ENCODE measurements at places on chromosomes 12 and 14.

- DNase-seq, result no peak
Observed at GRCh38 chr12:95796225-95796981, 5.8 kb upstream of the NTN4 start.

GRCh38 chr12:42125388-42125767 is 19.3 kb downstream of the GXYLT1 start:
- DNase-seq, result no peak

DNA sequence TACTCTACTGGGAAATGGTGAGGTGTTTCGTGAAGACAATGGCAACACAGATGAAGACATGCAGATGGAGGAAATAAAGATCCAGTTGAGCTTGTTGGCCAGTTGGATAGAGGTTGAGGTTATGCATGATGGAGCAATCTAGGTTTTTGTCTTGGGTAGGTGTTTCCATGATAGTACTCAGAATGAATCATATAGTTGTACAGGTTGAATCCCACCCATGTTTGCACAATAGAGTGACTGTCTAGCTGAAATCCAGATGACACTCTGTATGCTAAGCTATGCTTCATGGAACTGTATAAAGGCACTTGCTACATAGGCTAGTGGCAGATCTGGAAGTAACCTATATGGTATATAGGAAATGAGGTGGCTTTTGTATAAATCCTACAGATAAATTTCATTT is 264.9 kb downstream of the NAV3 start:
- DNase-seq, result no peak

GRCh38 chr14:58782011-58782410 is 144.2 kb downstream of the DACT1 start:
- no peak for DNase-seq

DNA sequence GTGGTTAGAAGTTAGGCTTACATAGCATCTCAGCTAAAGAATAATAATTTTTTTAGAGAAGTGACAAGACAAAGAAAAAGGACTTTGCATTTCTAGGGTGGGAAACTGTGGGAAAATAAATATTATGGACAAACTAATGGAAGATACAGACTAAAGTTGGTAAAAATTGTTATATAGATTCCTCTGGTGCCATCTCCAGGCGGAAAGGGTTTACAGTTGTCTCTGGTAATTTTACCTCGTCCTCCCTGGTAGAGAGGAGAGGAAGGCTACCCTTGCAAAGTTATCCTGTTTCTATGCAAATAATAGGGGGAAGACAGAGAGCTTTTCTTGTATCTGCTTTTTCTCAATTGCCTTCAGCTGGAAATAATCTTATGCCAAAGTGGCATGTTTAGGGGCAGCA is 5.2 kb downstream of the OR11G2 start:
- no peak for DNase-seq

DNA sequence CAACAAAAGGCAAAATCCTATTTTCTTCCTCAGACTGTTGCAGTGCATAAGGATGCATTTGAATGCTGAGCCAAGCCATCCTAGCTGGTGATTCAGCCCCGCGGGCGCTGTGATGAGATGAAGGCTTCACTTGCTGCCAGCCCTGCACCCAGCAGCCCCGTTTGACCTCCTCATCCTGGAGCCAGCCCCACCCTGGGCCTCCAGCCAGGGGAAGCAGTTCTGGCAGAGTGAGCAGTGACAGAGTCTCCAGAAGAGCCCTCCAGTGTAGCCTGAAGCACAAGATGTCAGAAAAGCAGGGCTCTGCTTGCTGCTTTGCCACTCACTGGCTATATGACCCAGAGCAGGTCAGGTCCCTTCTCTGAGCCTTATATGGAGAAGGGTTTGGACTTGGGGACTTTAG is 96.2 kb upstream of the HSPB8 start:
- no peak for DNase-seq

GRCh38 chr12:80498059-80498728 is 54.2 kb downstream of the PTPRQ start:
- no peak for DNase-seq

GRCh38 chr12:41205070-41205709 is 17.1 kb downstream of the PDZRN4 start:
- no peak for DNase-seq

DNA sequence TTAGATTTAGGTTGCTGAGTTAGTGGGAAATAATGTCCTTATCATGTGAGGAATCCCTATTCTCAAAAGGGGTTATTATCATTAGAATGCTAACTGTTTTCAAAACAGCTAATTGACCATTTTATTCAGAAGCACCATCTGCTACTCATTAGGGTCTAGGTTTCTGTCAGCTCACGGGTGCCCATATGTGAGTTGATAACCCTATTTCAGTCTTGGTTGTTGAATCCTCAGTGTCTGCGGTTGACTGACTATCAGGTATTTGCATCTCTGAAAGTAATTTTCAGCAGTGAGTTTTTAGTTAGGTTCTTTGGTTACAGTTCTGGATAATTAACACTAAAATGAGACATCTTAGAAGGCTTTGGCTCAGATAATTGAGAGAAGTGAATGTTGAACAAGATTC is 1404.0 kb downstream of the AACS start:
- DNase-seq, result no peak

DNA sequence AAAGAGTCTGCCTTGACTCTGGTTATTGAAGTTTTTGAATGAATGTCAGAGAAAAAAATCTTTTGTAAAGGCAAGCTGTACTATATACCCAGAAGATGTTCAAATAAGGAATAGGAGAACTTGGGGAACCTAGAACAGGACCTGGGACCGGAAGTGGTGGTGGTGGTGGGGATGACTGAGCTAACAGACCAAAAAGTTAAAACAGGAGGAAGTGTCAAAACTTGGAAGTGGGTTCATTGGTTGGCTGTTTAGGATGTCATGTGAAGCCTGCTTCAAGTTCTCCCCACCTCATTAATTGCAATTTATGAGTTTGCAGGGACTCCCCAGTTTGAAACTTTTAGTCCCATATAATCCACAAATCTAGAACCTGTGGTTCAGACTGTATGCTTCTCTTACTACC is 26.2 kb downstream of the PLXNC1 start:
- DNase-seq, result no peak

- DNase-seq, result no peak
Observed at GRCh38 chr12:42124764-42125387, 19.8 kb downstream of the GXYLT1 start.

DNA sequence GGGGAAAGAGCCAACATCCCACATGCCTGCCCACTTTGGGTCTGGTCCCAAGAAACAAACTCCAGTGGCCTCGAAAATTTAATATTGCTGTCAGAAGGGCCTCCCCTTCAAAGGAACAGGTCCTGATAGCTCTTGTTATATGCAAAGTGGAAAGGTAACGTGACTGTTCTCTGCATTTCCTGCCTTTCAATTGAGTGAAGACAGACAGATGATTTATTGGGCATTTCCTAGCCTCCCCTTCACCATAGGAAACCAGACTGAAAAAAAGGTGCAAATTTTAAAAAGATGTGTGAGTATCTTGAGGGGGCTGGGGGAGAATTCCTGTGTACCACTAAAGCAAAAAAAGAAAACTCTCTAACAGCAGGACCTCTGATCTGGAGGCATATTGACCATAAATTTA is 235.2 kb downstream of the ZFP36L1 start:
- no peak for DNase-seq

DNA sequence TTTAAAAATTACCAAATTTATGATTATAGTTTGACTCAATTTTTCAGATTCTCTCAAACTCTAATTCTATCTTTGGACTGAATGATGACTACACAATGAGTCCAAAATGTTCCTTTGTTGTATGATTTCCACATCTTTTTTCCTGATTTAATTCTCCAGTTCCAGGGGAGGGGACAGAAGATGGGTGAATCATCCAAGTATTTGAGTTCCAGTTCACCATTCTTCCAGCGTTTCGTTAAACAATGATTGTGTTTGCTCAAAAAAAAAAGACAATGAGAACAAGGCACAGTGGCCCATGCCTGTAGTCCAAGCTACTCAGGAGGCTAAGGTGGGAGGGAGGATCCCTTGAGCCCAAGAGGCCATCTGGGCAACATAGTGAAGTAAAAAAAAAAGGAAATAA is 23.8 kb downstream of the BAZ1A start:
- DNase-seq, result no peak

GRCh38 chr14:66443785-66444184 is 42.4 kb upstream of the CCDC196 start:
- DNase-seq, result no peak

DNA sequence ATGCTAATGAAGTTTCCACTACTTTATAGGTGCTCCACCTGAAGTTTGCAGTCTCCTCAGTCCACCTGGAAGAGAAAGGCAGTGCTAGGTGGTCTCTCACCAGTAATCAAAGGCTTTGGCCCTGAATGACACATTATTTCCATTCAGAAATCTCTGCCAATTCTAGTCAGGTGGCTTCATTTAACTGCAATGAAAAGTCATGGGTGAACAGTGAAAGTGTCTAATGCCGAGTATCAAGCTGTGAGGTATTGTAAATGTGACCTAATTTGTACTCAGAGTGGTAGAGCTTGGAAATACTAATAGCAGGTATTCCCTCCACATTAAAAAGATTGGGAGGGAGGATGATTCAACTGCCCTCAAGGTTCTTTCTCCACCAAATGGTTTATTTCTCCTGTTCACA is 220.9 kb upstream of the LRFN5 start:
- DNase-seq, result no peak

DNA sequence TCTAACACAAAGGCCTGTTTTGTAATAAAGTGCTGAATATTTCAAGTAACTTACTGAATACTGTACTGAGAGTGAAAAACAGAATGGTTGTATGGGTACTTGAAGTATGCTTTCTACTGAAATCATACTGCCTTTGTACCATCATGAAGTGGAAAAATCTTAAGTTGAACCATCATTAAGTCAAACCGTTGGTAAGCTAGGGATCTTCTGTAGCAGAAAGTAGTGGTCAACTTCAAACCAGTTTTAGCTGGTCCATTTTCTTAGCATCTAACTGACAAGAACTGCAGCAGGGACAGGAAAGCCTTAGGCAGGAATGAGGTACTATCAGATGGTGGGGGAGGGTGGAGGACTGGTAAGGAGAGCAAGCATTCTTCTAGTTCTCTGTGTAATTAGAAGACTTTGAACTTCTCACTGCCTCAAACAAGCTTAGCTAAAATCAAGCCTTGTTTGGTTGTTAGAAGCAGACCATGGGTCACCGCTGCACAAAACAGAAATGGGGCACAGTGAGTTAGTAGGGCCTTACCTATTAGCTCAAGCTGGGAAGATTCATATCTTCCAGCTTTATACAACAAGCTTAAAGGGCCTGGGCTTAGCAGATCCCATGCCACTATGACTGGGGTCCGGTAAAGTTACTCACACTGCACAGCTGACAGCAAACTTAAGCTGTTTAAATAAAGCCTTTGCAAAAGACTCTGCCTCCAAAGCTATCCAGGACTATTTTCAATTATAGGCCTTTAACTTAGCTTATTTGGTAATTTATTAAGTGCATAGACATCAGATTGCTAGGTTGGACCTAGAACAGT is 73.8 kb downstream of the ACADS start:
- DNase-seq, result no peak

GRCh38 chr12:80643961-80644360 is 63.5 kb upstream of the MYF6 start:
- no peak for DNase-seq

- DNase-seq, result no peak
Observed at GRCh38 chr12:49253033-49253623, 11.8 kb upstream of the TUBA1C start.

GRCh38 chr12:68761901-68762630 is 16.1 kb downstream of the SLC35E3 start:
- no peak for DNase-seq

- no peak for DNase-seq
Observed at GRCh38 chr14:44403193-44403592, 103.9 kb downstream of the FSCB start.

DNA sequence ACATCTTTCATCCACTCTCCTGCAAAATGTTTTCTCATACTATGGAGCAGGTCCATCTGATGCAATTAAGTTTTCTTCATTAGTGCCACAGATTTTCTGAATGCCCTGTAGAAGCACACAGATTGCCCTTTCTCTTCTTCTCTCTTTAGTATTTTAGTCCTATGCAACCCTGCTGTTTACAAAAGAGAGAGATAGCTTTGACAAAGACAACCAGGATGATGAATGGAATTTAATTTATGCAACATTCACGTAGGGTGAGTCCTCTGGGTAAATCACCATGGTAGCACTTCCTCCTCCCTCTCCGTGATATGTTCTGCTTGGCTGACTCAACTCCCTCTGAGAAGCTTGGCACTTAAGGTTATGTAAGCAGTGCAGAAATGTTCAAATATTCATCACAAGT is 400.9 kb upstream of the PDE3A start:
- no peak for DNase-seq

GRCh38 chr12:103840876-103841689 is at the start of gene NT5DC3:
Gene NT5DC3, minus strand, starts transcription at chr12:103841234. Its CDS starts 78 bp downstream, at chr12:103841156.
- peak; percentile 76 for DNase-seq

GRCh38 chr12:93376436-93377251 is 1.1 kb upstream of the NUDT4 start:
- DNase-seq, result no peak

DNA sequence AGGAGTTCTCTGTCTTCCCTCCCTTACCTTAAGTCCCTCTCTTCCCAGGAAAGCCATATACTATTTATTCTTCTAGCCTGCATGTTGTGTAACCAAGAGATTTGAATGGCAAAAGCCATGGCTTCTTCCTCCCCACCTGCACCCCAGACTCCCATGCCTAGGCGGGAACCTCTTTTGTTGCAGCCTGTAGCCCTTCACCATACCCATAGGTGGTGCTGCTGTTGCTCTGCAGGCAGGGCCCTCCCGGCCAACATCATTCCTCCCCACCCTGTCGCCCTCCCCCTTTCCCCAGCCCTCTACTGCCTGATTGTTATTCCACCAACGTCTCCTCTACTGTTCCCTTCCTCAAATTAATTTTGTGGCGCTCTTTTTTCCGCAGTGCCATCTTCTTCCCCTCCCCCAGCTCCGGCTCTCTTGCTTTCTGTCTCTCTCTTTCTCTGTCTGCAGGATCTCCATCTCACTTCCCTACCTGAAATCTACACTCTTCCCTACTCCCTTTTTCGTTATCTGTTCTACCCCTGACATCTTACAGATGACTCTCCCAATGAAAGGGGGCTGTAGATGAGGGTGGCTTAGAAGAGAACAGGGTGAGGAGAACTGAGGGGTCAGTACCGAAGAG is 13.8 kb downstream of the NGDN start:
- no peak for DNase-seq

DNA sequence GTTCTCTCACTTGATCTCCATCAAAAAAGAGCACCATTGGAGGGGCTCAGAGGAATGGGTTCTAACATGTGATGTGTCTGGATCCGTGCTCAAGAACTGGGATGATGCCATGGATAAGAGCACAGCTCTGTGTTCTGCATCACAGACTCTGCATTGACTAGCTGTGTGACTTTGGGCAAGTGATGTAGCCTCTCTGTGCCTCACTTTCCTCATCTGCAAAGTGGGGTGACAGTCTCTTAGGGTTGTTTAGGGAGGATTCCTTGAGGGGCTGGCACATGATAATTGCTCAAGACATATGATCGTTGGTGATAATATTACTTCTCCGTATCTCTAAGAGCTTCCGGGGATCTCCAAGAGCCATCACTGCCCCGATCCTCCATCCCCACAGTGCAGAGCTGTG is 202.3 kb downstream of the CHST11 start:
- no peak for DNase-seq

GRCh38 chr14:37131205-37131604 is 41.2 kb downstream of the SLC25A21 start:
- no peak for DNase-seq

- DNase-seq, result no peak
Observed at GRCh38 chr14:67423424-67423823, 11.5 kb upstream of the PLEK2 start.

All from activated CD4-positive, CD25-positive, alpha-beta regulatory T cell (primary cell).